ENCODE measurements at places on chromosomes 1 and 21. TPM values are rescaled to one million over a fixed set of nuclear protein-coding genes. Genes with fewer than 3 reads are reported as not detected.

Gene TEKT2
- 0.28 TPM for total RNA-seq

Gene FAM76A
- total RNA-seq: 14.9 TPM

Gene GSTM3
- total RNA-seq: 87.9 TPM

Gene PTCH2
- under 0.01 TPM for total RNA-seq

Gene ADCY10
- 0.19 TPM for total RNA-seq

Gene GFI1
- under 0.01 TPM for total RNA-seq

Gene HENMT1
- 4.2 TPM for total RNA-seq

Gene DISC1
- 6.2 TPM for total RNA-seq

Gene TSTD1
- 41.4 TPM for total RNA-seq

Measured in regular cardiac myocyte (primary cell).